ENCODE measurements at places on chromosomes 5 and 9. TPM values are rescaled to one million over a fixed set of nuclear protein-coding genes. Genes with fewer than 3 reads are reported as not detected.

GLRA1 gene
- total RNA-seq = not detected

ZNF782 gene
- total RNA-seq = 18.2 TPM

- H3K27ac ChIP-seq = no peak overlapping the region
- DNase-seq = no peak
- H3K36me3 ChIP-seq = no peaks in the 10 kb centered on the region
- H3K27me3 ChIP-seq = no peaks in the 10 kb centered on the region
- H3K4me3 ChIP-seq = no peak overlapping the region
Observed at GRCh38 chr9:92737611-92738299, 26.9 kb downstream of the BICD2 start.

DNA sequence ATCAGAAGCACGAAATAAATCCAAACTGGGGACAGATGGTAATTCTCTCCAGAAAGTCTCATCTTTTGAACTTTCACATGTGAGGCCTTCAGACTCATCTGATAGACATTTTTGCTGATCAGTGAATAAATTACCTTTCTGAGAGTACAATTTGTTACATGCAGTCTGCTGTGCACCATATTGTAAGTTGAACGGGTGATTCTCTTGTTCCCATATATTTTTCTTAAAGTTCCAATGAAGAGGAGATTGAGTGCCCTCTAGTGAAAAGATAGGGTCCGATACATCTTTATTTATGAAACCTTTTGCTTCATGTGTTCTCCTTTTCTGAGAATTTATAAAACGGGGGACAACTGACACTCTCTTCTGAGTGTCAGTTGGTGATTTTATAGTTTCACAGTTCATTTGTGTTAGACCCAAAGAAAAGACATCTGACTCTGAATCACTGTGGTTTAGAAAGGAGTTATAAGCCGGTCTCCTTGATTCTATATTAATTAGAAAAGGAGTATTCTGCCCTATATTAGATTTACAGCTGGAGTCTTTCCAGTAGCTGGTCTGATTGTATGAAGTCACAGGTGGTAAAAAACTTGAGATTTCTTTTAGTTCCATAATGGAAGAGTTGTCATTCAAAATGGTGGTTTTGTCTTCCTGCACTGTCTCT, 30.4 kb downstream of the GNG10 start:
- H3K4me3 ChIP-seq = no peak overlapping the region
- H3K27ac ChIP-seq = no peak overlapping the region
- H3K4me1 ChIP-seq = no peaks in the 10 kb centered on the region
- DNase-seq = no peak
- H3K36me3 ChIP-seq = no peaks in the 10 kb centered on the region

- no peak overlapping the region for H3K4me3 ChIP-seq
- H3K4me1 ChIP-seq = no peaks in the 10 kb centered on the region
- DNase-seq = no peak
- H3K27ac ChIP-seq = no peak overlapping the region
- H3K27me3 ChIP-seq = no peaks in the 10 kb centered on the region
Observed at GRCh38 chr5:146082798-146083197, 22.6 kb downstream of the PLAC8L1 start.

DNA sequence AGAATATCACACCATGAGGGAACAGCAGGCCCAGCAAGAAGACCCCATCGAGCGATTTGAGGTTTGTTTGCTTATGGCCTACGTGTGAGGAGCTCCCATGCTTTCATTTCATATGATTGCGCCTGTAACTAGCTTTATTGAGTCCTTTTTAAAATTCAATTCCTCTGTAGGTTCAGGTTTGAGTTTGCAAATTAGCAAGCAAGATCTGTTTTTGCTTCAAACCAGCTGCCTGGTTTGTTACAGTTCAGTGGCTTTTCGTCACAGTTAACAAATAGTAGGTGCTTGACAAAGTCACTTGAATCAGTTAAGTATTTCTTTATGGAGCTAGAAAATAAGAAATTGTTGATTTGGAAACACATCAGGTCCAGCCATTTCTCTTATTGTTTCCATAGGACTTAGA, 56.3 kb downstream of the GPR21 start:
- no peak for DNase-seq
- peaks cover 17% of the 10 kb centered on the region for H3K36me3 ChIP-seq
- H3K4me1 ChIP-seq = no peaks in the 10 kb centered on the region
- H3K27me3 ChIP-seq = no peaks in the 10 kb centered on the region
- H3K4me3 ChIP-seq = no peak overlapping the region
- H3K27ac ChIP-seq = no peak overlapping the region

- H3K27me3 ChIP-seq = no peaks in the 10 kb centered on the region
- DNase-seq = no peak
- H3K36me3 ChIP-seq = no peaks in the 10 kb centered on the region
- no peak overlapping the region for H3K27ac ChIP-seq
Observed at GRCh38 chr5:142529626-142530278, 156.1 kb downstream of the FGF1 start.

All from sigmoid colon (tissue), 7 donors.